Activated CD8-positive, alpha-beta memory T cell treated with anti-CD3 and anti-CD28 coated beads, Interleukin-2, amount 10 ng/mL, durations not matched to agents 7 days and 5 days (primary cell): ENCODE measurements at places on chromosomes 1 and 21. TPM values are rescaled to one million over a fixed set of nuclear protein-coding genes. Genes with fewer than 3 reads are reported as not detected.

The ARHGAP29 gene
- total RNA-seq: not detected

The ATP6V1G3 gene
- not detected for total RNA-seq

The BMP8A gene
- total RNA-seq: not detected

The SPRR1B gene
- total RNA-seq: not detected

The OR2L8 gene
- total RNA-seq: not detected

The LAMC2 gene
- total RNA-seq: not detected

The PGBD5 gene
- total RNA-seq: not detected
